Activated T-helper 2 cell treated with anti-CD3 and anti-CD28 coated beads, Interferon-gamma antibody, Interleukin-2, Interleukin-4, amounts not matched to agents 10 μg/mL and 5 μg/mL and 100 μg/mL, durations not matched to agents 14 hours and 24 hours and 36 hours (primary cell): ENCODE measurements at places on chromosomes 1 and 21.

- DNase-seq, result peak; percentile 22
Observed at GRCh38 chr1:201468501-201468843, 516 bp downstream of the PHLDA3 start.

GRCh38 chr1:39859859-39860812 is 23.2 kb downstream of the TRIT1 start:
- no peak for DNase-seq

- no peak for DNase-seq
Observed at GRCh38 chr1:78303620-78304019, 187.2 kb upstream of the PTGFR start.

DNA sequence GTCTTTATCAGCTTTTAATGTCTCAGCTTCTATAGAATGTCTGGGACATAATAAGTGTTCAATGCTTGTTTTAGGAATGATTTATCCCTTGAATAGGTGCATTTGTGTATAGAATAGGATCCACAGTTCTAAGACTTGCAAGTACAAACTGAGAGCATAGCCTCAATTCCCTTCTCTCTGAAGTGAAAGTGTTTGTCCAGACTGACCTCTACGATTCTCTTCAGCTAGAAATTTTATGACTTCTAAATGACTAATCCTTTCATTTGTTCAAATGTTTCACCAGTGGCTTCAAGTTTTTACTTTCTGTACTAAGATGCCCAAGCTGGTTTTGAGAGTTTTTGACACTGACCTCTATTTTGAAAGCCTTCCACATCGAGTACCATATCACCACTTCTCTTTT is 608.2 kb upstream of the ADGRL4 start:
- no peak for DNase-seq

GRCh38 chr1:220335668-220336067 is 63.4 kb upstream of the RAB3GAP2 start:
- no peak for DNase-seq

GRCh38 chr1:211783897-211784296 is 46.7 kb downstream of the LPGAT1 start:
- DNase-seq, result no peak
